ENCODE measurements at places on chromosomes 3 and 15.

DNA sequence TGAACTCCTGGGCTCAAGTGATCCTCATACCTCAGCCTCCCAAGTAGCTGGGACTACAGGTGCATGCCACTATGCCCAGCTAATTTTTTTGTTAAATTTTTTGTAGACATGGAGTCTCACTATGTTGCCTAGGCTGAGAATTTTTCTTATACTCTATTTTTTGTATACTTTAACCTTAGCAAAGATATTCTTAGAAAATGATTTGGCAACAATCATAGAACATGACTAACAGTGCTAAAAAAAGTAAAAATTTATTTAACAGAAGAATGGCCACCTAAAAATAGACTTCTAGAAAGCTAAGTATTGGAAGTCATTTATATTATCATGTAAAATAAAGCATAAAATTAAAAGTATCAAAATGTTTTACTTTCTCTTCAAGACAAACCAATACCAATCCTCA, 322.3 kb downstream of the PLCL2 start:
- DNase-seq: no peak

DNA sequence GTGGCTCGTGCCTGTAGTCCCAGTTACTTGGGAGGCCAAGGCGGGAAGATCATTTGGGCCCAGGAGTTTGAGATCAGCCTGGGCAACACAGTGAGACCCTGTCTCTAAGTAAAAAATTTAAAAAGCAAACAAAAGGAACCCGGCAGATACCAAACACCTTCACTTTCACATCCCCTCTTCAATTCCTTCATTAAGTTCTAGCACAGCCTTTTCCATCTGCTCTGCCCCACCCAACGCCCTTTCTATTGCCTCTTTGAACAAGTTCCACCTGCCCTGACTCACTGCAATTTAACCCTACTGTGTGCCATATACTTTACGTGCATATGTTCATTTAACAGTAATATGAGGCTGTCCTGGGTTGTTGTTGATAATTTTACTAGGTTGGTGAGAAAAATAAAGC, 12.4 kb upstream of the SPG11 start:
- no peak for DNase-seq

DNA sequence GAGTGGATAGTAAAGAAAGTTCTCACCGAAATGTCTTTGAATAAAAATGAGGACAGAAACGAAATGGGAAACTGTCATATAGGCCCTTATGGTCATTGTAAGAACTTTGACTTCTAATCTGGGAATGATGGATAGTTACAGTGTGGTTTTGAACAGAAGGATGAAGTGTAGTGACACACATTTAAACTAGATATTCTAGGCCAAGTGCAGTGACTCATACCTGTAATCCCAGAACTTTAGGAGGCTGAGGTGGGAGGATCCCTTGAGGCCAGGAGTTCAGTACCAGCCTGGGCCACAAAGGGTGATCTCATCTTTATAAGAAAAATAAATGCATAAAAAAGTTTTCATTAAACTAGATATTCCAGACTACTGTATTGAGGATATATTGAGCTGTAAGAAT, 452.8 kb downstream of the ROBO1 start:
- no peak for DNase-seq

GRCh38 chr3:108333961-108334360, 37.6 kb downstream of the HHLA2 start:
- no peak for DNase-seq

- DNase-seq: no peak
Observed at GRCh38 chr3:137692803-137693431, 71.2 kb upstream of the SOX14 start.

GRCh38 chr15:74179101-74179841, 5.8 kb downstream of the ISLR start:
- DNase-seq: no peak

- peak; percentile 19 for DNase-seq
Observed at GRCh38 chr3:67381667-67382272, 272.6 kb downstream of the SUCLG2 start.

GRCh38 chr3:124516333-124516732, 213.9 kb upstream of the UMPS start:
- no peak for DNase-seq

- no peak for DNase-seq
Observed at GRCh38 chr15:33148129-33148751, 46.3 kb downstream of the FMN1 start.

GRCh38 chr3:18012436-18012835, 270.0 kb upstream of the TBC1D5 start:
- no peak for DNase-seq

DNA sequence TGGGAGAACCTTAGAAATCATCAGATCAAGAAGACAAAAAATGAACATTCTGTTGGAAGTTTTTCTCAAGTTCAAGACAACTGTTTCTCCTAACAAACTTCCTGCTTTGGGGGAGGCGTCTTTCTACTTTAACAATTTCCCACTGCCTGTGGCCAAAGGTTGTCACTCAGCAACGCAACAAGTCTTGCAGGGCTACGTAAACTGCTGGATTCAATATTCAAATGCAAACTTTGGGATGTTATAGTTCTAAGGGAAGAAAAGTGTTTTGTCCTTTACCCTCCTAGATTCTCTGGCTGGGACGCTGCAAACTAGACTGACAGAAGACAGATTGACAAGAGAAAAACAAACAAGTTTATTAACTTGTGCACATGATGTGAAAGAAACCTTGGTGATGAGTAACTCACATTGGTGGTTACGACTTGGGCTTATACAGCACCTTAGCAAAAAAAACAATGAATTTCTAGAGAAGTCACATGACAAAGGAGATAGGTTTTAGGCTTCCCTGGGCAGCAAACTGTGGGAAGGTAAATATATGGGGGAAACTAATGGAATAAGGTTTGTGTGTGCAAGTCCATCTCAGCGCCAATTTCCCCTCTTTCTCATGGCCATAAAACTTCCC, 34.0 kb upstream of the ARPIN start:
- no peak for DNase-seq

DNA sequence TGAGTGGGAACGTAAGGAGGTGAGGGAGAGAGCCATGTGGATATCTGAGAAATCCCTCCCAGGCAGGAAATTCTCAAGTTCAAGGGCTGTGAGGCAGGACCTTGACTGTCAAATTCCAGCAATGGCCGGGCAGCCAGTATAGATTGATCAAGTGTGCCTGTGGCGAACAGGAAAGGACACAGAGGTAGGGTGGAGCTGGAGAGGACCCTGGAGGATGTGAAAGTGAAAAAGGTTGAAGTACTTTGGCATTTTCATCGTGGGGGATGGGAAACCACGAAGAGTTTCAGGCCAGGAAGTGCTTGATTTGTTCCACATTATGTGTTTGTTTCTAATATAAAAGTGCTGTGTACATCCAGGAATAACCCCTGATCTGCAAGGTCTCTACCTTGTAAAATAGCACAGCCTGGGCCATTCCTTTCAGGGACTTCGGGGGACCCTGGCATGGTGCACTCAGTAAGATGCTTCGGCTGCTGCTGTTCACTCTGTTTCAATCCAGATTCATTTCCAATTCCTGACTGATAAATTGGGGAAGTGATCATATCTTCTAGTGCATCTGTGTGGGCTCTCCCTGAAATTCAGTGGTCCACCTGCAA, 156.6 kb downstream of the MCTP2 start:
- DNase-seq: no peak

DNA sequence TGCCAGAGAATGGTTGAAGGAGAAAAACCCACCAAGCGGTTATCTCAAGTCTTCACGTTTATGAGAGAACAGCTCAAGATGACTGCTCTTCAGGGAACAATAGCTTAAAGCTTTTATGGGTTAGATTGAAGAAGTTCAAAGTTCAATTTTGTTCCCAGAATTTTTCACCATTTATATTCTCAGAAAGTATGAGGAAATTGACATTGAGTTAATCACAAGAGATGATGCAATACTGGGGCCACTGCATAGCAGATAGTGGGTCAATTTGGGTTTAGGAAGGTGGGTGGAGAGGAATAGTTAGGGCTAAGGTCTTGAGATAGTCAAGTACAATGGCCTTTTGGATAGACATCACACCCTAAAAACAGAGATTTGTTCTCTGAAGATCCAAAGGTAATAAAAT, 539.3 kb downstream of the SQOR start:
- DNase-seq: no peak

DNA sequence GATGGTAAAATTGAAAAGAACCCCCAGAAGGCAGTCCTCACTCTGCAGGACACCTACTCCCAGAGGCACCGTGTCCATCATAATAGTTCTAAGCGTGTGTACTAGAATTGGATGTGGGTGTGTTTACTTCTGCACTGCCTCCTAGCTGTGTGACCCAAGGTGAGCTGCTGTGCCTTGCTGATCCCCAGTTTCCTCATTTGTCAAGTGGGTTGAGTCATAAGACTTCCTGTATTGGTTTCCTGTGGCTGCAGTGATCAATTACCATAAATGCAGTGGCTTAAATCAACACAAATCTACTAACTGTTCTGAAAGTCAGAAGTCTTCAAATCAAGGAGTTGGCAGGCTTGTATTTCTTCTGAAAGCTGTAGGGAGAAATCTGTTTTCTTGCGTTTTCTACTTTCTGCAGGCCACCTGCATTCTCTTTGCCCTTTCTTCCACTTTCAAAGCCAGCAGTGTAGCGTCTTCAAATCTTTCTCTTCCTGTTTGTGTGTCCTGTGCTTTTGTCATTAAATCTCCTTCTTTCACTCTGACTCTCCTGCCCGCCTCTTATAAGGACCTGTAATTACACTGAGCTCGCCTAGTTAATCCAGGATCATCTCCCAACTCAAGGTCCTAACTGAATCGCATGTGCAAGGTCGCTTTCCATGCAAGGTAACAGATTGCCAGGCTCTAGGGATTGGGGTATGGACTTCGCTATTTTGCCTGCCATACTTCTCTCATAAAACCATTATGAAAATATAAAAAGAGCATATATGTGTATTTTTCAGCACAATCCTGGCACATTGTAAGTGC, 59.0 kb downstream of the RORA start:
- DNase-seq: no peak

- no peak for DNase-seq
Observed at GRCh38 chr15:93158097-93158900, 69.3 kb upstream of the RGMA start.

GRCh38 chr3:181797431-181797830, 85.7 kb downstream of the SOX2 start:
- no peak for DNase-seq

DNA sequence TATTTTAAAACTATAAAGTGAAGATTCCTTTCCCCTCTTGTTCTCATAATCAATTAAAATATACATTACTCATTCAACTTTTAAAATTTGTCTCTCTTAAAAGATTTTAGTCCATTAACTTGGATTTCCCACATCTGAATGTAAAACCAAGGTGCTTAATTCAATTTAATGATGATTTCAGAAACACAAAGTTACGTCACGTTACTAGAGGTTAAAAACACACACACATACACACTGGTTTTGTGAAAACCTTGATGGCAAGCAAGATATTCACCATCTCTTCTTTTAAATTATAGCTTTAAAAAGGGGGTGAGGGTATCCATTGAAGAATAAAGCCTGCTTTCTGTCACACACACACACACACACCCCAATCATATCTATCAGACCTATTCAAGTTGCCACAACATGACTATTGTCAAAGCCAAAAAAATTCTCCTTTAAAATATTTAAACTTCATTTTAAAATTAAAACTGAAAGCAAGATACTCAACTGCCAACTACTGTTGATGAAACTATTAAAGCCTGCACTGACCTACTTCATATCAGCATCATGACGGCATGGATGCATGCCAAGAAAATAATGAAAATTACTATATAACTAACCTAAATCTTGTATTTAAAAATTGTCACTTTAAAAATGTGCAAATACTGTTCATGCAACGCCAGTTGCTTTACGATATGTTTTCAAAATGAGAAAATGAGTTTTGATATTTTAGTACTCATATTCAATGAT, 2.1 kb downstream of the RFX7 start:
- DNase-seq: no peak

GRCh38 chr3:19711160-19711782, 222.7 kb downstream of the EFHB start:
- no peak for DNase-seq

DNA sequence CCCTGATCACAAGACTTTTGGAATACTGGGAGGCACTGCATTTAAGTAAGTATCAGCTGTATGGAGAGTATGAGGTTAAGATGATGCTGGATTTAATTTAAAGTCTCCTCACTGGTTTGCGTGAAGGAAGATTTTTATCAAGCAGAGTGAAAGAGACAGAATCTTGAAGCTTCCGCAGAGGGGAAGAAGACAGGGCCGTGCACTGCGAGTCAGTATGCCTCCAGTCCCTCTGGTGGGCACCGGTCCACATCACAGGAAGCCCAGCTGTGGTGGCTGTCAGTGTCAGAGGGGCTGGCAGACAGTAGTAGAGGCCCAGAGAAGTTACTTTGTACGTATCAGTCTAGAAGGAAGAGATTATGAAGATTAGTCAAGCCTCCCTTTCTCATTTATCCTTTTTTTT, 379.0 kb upstream of the TPRG1 start:
- DNase-seq: no peak

DNA sequence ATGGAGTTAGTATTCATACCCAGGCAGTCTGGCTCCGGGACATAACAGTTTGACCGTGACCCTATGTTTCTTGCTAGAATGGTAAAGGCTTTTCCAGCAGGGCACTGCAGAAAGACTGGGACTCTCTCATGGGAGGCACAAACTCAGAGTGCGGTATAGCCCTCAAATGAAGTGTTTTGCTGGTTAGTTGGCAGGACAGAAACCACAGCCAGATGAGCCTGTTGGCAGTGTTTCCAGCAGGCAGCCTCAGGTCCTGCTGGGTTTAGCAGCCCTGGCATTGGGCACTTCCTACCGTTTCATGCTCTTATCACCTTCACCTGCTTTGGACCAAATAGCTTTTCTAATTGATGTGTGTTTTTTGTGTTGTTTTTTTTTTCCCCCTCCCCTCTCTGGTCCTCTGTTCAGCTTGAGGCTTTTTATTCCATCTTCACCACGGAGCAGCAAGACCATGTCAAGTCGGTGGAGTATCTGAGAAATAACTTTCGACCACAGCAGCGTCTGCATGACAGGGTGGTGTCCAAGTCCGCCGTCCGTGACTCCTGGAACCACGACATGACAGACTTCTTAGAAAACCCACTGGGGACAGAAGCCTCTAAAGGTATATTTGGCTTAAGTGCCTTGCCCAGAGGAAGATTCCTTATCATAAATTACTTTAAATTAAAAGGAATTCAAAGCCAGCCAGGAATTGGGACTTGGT, 205.6 kb downstream of the FEZF2 start:
- no peak for DNase-seq

- no peak for DNase-seq
Observed at GRCh38 chr3:23170291-23170690, 32.8 kb upstream of the UBE2E2 start.

Data from stimulated activated CD4-positive, alpha-beta T cell treated with anti-CD3 and anti-CD28 coated beads, Interleukin-1b, Interleukin-23, amount 100 ng/mL, for 24 hours (primary cell).